Tibial artery (tissue), 4 donors: ENCODE measurements at places on chromosomes 6 and 20.

DNA sequence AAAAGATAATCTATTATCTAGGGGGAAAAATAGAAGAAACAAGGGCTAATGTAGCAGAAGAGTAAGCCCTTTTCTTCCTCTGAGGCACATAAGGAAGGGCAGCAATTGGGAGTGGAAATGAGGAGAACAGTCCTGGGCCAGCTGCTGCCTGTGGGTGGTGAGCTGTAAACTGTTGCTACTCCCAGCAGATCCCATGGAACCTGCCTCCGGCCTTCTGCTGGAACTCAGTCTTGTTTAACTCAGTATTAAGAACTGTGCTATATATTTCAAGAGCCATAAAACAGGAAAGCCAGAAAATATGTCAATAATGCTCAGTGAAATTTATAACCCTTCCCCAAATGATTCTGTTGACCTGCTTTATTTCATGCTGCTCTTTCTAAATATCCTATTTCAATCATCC lies 464.2 kb downstream of the COL12A1 start:
- DNase-seq = no peak
- no peaks in the 10 kb centered on the region for H3K4me1 ChIP-seq
- H3K27me3 ChIP-seq = no peaks in the 10 kb centered on the region
- H3K4me3 ChIP-seq = no peak overlapping the region
- no peak overlapping the region for H3K27ac ChIP-seq
- no peaks in the 10 kb centered on the region for H3K36me3 ChIP-seq

DNA sequence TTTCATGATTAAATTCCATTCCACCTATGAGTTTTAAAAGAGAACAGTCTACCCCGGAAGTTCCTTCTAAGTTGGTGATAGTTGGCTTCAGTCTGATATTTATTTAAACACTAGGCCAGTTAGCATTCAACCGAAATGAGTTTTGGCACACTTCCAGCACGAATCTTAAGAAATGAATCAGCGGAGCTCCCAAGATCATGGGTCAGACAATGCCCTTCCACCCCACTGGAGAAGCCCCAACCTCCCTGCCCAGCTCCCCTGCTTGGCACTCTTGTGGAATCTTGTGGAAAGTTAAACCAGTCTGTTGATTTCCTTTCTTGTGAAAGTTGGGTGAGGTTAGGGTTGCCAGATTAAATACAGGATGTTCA lies 64.3 kb downstream of the MKKS start:
- no peaks in the 10 kb centered on the region for H3K27me3 ChIP-seq
- no peaks in the 10 kb centered on the region for H3K36me3 ChIP-seq
- no peak overlapping the region for H3K27ac ChIP-seq
- DNase-seq = no peak

DNA sequence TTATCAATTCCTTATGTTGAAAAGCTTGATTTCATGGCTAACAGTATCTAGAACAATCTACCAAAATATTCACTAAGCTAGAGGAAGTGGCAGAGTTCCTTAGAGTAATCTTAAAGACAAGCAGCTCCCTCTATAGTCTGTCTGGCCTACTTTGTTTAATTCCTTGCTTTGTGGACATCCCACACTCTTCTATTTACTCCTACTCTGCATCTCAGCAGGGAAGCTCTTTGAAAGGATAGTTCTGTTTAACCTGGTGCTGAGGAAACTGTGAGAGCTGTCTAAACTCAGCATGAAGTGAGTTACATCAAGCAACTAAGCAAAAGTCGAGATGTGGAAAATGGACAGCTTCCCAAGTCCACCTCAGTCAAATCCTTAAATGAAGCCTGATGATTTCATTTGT lies 4.3 kb downstream of the REV3L start:
- DNase-seq = no peak
- peaks cover 11% of the 10 kb centered on the region for H3K4me1 ChIP-seq
- H3K27ac ChIP-seq = no peak overlapping the region
- no peak overlapping the region for H3K4me3 ChIP-seq
- no peaks in the 10 kb centered on the region for H3K27me3 ChIP-seq

DNA sequence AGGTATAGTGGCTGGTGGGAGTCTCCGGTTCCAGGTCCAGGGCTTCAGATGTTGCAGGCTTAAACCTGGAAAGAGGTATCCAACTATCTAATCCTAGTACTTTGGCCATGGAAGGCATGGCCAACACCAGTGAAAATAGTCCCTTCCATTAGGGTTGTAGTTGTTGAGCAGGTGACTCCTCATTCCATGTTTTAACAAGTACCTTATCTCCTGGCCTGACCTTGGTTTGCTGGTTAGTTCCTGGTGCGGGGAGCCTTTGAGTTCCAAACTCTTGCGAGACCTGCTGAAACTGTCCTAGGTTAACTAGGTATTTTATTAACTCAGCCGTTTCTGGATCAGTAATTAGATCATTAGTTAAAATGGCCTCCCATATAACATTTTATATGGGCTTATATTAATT lies 165.1 kb upstream of the PROKR2 start:
- DNase-seq = no peak
- H3K4me3 ChIP-seq = no peak overlapping the region
- no peak overlapping the region for H3K27ac ChIP-seq
